ENCODE measurements at places on chromosomes 4 and X. TPM values are rescaled to one million over a fixed set of nuclear protein-coding genes. Genes with fewer than 3 reads are reported as not detected.

Gene GRK4
- total RNA-seq = 5.9 TPM

Gene ENAM
- total RNA-seq = 0.18 TPM

Gene RBBP7
- total RNA-seq = 112 TPM

Gene RHOXF2B
- total RNA-seq = not detected

Gene MFAP3L
- 6.3 TPM for total RNA-seq

Gene HSD17B13
- total RNA-seq = not detected

Gene TMEM184C
- total RNA-seq = 26.2 TPM

Gene FREM3
- 0.56 TPM for total RNA-seq

Gene SMAD1
- 82.8 TPM for total RNA-seq

Gene PARM1
- 0.18 TPM for total RNA-seq

Gene PCDH10
- total RNA-seq = 10.8 TPM

Gene L1CAM
- 0.31 TPM for total RNA-seq

- DNase-seq = no peak
Observed at GRCh38 chr4:138558886-138559285, 316.7 kb upstream of the SLC7A11 start.

DNA sequence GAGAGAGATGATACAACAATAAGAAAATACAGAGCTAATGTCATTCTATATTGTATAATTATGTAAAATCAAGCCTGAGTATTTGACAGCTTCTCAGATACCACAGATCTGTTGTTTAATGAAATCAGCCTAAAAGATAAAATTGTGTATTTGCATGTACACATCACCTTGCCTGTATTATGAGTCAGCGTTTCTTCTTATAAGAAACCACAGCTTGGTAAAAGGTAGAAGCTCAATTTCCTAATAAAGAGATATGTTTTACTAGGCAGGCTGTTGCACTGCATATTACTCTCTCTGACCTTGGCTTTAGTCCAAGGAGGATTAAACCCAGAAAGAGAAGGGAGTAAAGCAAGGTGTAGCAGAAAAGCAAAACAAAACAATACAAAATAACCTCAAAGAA lies 121.3 kb downstream of the PPARGC1A start:
- no peak for DNase-seq

DNA sequence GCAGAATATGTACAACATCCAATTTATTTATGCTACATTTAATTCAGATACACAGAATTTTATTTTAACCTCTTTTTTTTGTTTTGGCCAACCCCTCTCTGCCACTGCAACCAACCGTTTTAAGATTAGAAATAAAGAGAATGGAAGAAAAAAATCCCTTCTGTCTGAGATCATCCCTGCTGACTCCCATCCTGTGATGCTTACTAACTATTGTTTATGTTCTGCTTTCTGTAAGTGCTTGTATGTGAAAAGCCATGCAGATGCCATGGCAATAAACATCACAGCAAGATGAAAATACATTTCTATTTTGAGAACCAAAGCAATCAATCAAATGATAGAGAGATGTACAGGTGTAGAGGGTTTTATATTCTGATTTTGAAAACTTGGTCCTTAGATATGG lies 70.1 kb downstream of the GABRB1 start:
- no peak for DNase-seq

GRCh38 chr4:133161570-133162295 lies 12.6 kb downstream of the PCDH10 start:
- DNase-seq = no peak

DNA sequence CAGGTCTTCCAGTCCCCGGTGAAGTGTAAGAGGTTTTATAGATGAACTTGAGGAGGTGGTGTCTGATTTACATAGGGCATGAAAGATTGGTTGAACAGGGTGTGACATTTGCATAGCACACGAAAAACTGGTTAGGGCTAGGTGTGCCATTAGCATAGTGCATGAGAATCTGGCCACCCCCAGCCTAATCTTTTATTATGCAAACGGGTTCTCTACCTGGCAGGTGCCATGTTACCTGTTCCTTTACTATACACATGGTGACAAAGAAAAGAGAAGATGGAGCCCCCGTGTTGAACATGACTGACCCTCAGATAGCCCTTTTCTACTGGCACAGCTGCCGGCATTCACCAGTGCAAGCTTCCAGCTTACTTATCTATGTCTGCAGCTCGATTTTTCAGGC lies 71.0 kb downstream of the UCHL1 start:
- no peak for DNase-seq

DNA sequence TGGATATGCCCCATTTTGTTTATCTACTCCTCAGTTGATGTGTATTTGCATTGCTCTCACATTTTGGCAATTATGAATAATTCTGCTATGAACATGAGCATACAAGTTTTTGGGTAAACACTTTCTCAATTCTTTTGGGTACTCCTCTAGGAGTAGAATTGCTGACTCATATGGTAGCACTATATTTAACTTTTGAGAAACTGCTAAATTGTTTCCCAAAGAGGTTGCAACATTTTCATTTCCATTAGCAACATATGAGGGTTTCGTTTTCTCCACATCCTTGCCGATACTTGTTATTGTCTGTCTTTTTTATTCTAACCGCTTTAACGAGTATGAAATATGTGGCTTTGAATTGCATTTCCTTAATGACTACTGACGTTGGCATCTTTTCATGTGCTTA lies 185.4 kb downstream of the TSPAN5 start:
- no peak for DNase-seq

- DNase-seq = no peak
Observed at GRCh38 chr4:76716658-76717057, 181.3 kb downstream of the SOWAHB start.

GRCh38 chr4:7651461-7651921 lies 216.8 kb upstream of the PSAPL1 start:
- no peak for DNase-seq

DNA sequence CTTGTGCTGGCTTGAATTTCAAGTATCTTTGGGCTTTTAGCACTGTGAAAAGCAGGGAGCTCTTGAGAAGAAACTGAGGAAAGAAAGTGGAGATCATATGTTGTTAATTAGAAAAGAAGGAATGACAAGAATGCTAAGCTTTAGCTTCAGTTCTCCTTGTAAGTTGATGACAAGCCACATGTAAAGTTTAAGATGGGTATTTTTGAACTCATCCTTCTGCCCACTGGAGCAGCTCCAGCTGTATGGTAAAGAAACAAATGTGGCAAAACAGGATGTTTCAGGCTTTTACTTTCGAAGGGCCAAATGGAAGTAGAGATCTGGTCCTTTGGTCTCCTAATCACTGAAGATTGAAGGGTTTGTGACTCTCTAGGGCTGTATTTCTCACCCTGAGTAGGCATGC lies 137.8 kb downstream of the GUCY2F start:
- DNase-seq = no peak

DNA sequence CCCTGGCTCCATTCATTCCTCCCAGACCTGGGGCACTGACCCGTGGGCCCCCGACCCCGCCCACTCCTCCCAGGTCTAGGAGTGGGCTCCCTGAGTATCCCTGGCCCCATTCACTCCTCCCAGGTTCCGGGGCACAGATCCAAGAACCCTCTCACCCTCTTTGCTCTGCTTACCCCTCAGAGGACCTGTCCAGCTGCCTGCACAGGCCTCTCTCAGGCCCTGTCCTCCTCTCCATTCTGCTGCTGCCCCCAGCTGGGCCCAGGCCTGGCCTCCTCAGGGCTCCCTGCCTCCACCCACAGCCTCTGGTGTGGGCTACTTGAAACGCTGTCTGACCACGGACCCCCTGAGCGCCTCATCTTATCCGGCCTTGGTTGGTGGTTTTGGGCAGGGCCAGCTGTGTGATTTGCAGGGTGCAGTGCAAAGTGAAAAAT lies 217.7 kb upstream of the PSAPL1 start:
- DNase-seq = no peak

GRCh38 chrX:107454302-107454701 lies 4.8 kb downstream of the FRMPD3 start:
- no peak for DNase-seq

GRCh38 chr4:95181243-95181995 lies 367.4 kb downstream of the UNC5C start:
- no peak for DNase-seq

DNA sequence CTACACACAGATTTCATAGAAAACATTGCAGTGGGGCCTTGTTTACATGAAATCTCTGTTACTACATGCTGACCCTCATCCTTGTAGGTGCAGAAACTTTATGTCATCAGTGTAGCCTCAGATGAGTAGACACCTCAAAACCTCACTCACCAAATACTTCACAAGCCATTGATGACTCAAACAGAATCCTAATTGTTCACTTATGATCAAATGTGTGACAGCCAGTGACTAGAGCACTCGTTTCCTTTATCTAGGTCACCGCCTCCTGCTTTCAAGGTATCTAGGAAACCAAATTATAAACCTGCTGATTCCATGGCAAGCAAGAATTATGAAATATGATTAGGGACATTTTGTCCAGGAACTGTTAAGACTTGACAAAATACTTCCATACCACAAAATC lies 255.8 kb upstream of the GPRIN3 start:
- no peak for DNase-seq

DNA sequence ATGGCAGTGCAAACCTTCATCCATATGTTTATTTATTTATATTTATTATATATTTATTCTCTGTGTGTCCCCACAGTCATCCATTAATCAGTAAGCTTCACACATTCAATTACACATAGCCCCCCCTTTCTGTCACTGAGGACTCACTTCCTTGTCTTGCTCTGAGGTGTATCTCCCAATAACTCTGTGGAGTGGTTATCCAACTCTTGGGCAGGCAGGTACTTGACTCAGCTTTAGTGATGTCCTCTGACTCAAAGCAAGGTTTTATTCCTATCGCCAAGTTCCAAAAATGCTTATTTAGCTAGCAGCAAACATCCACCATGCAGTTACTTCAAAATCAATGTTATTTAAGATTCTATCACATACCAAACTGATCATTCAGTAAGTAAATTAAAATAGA lies 25.2 kb upstream of the NDP start:
- no peak for DNase-seq

GRCh38 chr4:7876201-7876875 lies 63.3 kb downstream of the AFAP1 start:
- DNase-seq = peak; percentile 21

GRCh38 chr4:36159208-36159607 lies 85.1 kb downstream of the ARAP2 start:
- peak; percentile 26 for DNase-seq

- no peak for DNase-seq
Observed at GRCh38 chr4:47462799-47463234, 685 bp downstream of the COMMD8 start.

- no peak for DNase-seq
Observed at GRCh38 chr4:78220283-78220682, 163.2 kb downstream of the FRAS1 start.

GRCh38 chrX:84046403-84046984 lies 141.5 kb downstream of the RPS6KA6 start:
- DNase-seq = peak; percentile 24

DNA sequence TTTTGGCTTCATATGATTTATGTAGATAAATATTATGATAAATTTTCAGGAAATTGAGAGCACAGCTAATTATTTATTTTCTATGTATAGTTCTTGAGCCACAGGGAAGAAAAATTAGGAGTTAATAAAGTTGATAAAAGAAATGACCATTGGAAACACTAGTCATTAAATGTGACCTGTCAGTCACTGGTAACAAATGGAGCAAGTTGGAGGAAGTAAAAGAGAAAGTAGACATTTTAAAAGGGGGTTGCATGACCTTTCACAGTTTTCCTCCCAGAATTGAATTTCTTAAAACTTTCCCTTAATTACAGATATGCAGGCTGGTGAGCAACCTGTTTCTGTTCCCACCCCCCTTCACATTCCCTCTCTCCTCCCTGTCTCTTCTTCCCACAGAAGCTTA lies 5.3 kb downstream of the SMIM9 start:
- no peak for DNase-seq

DNA sequence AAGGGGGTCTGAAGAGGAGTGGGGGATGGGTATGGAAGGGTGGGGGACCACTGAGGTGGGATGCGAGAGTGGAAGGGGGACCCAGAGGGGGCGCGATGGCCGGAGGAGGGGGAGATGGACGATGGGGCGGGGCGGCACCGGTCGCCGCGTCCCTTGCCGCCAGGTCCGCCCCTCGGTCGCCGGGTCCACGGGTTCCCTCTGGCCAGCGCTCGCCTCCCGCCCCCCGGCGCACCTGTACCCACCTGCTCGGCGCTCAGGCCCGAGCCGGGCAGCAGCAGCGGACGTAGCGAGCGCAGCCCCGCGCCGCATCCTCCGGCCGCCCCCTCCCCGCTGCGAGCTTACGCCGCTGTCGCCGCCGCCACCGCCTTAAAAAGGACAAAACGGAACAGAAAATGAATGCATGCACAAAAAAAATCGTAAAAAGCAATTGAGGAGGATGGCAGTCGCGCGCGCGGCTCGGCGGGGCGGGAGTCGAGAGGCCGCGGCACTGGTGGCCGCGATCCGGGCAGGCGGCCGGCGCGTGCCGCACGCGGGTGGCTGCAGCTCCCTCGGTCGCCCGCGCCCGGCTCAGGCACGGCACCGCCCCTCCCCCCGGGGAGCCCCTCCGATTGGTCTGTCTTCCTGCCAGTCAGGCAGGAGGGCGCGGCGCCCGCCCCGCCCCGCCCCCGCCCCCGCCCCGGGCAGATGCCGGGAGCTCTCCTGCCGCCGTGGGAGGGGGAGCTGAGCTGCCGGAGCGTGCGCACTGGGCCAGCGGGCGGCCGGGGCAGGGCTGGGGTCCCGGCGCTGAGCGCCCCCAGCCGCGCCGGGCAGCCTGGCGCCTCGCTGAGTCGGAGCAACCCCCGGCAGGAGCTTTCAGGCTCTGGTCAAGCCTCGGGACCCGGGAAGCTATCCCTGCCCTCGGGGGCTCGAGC lies at the start of gene JAKMIP1:
Gene JAKMIP1, minus strand, starts transcription at position 539 of the 911 bp plus-strand sequence. CDS start 87,699 bp downstream, outside the sequence.
- peak; percentile 94 for DNase-seq

- DNase-seq = peak; percentile 47
Observed at GRCh38 chr4:54318904-54319303, 89.8 kb downstream of the PDGFRA start.

- DNase-seq = no peak
Observed at GRCh38 chr4:1200425-1201035, 28.1 kb upstream of the SPON2 start.

DNA sequence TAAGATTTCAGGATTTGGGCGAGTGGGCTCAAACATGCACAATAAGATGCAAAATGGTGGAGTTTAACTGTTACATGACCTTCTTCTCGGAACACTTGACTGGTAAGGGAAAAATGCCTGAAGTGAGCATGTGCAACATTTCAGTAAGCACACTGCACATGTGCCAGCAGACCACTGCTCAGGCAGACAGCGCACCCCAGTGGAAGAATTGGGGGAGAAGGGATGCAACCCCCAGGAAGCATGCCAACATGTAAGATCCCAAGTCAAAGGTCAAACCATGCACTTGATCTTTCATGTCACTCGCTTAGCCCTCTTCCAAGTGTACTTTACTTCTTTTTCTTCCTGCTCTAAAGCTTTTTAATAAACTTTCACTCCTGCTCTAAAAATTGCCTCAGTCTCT lies 256.3 kb downstream of the CENPC start:
- peak; percentile 66 for DNase-seq

GRCh38 chrX:32933548-32933947 lies 277.8 kb downstream of the DMD start:
- DNase-seq = no peak

GRCh38 chr4:107987916-107988762 lies 1.6 kb upstream of the HADH start:
- DNase-seq = no peak

Data from endothelial cell (in vitro differentiated cells).